Brain (organoid and tissue), 16 donors: ENCODE measurements at places on chromosomes 5 and 9.
A peak's percentile ranks its signal among the peaks of the same experiment; 100 is the strongest.

- DNase-seq, result peak; percentile 36
These were observed 97.8 kb downstream of the STK32A start for GRCh38 chr5:147332658-147333057.

- DNase-seq, result no peak
These were observed 53.9 kb downstream of the CSNK1A1 start for GRCh38 chr5:149497357-149497756.

GRCh38 chr5:53087621-53088121 is 21.9 kb downstream of the MOCS2 start:
- peak; percentile 49 for DNase-seq

- DNase-seq, result no peak
These were observed 26.2 kb downstream of the ASS1 start for GRCh38 chr9:130470950-130471349.

- no peak for DNase-seq
These were observed 62.2 kb downstream of the RANBP17 start for GRCh38 chr5:170923910-170924620.

- no peak for DNase-seq
These were observed 362.9 kb upstream of the ZNF608 start for GRCh38 chr5:125109293-125109692.

- DNase-seq, result no peak
These were observed 48.8 kb downstream of the MVB12B start for GRCh38 chr9:126375386-126375785.

DNA sequence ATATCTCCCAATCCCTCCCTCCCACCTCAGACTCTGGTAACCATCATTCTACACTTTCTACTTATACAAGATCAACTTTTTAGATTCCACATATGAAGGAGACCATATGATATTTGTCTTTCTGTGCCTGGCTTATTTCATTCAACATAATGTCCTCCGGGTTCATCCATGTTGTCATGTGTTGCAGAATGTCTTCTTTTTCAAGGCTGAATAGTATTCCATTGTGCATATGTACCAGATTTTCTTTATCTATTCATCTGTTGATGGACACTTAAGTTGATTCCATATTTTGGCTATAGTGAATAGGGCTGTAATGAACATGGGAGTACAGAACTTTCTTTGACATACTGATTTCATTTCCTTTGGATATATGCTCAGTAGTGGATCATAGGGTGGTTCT is 78.9 kb upstream of the MAP1B start:
- DNase-seq, result no peak

GRCh38 chr5:5665225-5666075 is 243.0 kb downstream of the ICE1 start:
- DNase-seq, result no peak

- no peak for DNase-seq
These were observed 1129.9 kb downstream of the TAF11L14 start for GRCh38 chr5:18764161-18764560.

GRCh38 chr5:6900247-6901227 is 187.3 kb downstream of the TENT4A start:
- DNase-seq, result peak; percentile 58

GRCh38 chr5:141845371-141845851 is 32.8 kb downstream of the PCDH1 start:
- DNase-seq, result peak; percentile 59

DNA sequence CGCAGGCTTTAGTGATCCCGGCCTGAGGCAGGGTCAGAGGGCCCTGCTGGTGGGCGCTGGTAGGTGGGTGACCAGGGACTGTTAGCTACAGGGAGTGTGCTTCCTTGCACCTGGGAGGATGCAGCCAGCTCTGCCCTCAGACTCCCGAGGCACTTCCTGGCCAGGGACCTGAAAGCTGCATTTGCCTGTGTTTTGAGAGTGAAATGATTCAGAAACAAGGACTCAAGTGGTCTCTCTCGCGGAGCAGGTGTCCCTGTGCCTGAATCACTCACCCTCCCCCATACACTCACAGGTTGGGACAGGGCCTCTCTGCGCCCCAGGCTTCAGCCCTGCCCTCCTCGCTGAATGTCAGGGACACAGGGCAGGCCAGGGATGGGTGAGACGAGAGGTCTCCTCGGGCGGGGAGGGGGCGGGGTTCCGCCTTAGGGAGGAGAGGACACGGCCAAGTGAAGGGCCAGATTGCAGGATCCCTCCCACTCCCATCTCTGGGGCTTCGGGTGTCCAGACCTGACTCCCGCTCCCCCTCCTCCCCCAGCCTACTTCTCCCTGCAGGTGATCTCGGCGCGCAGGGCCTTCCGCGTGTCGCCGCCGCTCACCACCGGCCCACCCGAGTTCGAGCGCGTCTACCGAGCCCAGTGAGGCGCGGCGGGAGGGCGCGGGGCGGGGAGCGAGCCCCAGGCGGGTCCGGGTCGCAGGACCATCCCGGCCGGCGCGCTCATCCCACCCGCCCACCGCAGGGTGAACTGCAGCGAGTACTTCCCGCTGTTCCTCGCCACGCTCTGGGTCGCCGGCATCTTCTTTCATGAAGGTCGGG is 1.5 kb downstream of the LTC4S start:
- no peak for DNase-seq

- DNase-seq, result no peak
These were observed 377.9 kb downstream of the PSAT1 start for GRCh38 chr9:78674874-78675273.

- no peak for DNase-seq
These were observed 213.3 kb downstream of the CDK5RAP2 start for GRCh38 chr9:120366644-120367019.

DNA sequence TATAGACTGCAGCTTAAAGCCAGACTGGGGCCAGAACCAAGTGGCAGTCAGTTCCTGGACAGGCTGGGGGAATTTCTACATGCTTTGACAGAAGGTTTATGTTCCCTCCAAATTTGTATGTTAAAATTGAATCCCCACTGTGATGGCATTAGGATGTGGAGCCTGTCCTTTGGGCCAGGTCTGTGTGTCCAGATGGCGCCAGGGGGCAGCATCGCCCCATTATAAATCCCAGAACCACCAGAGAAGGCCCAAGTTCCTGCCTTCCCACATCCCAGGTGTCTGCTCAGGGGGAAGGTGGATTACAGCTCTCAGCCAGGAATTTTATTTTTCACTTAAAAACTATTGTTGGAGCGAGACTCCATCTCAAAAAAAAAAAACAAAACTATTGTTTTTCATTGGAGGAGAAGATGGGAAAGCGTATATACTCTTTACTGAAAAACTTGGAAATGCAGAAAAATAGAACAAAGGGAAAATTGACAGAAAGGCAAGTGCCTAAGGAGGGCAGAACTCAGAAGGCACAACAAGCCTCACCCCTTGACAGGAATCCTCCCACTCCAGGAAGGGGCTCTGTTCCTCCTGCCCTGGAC is 5.0 kb downstream of the IL3 start:
- DNase-seq, result peak; percentile 81

- DNase-seq, result no peak
These were observed 89.4 kb downstream of the ATPSCKMT start for GRCh38 chr5:10160241-10160640.

DNA sequence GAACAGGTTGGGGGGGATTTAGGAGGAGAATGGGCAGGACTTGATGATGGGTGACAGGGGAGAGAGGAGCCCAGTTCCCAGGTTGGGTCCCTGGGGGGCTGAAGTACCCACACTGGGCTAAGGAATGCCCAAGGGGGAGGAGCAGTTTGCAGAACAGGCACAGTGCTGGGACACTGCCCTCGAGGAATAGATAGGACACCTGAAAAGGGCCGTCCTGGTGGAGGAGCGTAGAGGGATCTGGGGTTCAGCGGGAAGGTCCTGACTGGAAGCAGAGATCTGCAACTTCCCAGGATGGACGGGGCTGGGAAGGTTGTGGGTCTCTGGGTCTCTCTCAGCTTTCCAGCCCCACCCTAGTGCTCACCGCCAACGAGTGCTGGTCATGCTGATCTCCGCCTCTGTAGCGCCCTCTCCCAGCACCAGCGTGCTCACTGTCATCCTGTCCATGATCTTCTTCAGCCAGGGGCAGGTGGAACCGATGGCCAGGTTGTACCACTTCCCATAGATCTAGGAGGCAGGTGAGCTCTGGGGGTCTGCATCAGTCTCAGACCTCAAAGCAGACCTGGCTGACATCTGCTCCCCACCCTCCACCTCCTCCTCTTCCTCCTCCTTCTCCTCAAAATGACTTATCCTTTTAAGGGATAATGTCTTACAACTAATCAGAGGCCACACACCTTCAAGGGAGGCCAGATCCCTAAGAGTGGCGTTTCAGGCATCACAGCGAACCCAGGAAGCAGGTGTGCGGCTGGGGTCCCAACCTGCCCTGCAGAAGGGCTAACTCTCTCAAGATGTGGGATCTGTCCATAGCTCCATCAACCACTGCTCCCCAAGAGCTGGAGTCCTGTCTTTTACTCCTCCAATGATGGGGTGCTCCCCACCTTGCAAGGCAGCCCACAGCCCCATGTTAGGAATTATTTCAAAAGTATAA is 1.6 kb downstream of the AMBP start:
- DNase-seq, result no peak

DNA sequence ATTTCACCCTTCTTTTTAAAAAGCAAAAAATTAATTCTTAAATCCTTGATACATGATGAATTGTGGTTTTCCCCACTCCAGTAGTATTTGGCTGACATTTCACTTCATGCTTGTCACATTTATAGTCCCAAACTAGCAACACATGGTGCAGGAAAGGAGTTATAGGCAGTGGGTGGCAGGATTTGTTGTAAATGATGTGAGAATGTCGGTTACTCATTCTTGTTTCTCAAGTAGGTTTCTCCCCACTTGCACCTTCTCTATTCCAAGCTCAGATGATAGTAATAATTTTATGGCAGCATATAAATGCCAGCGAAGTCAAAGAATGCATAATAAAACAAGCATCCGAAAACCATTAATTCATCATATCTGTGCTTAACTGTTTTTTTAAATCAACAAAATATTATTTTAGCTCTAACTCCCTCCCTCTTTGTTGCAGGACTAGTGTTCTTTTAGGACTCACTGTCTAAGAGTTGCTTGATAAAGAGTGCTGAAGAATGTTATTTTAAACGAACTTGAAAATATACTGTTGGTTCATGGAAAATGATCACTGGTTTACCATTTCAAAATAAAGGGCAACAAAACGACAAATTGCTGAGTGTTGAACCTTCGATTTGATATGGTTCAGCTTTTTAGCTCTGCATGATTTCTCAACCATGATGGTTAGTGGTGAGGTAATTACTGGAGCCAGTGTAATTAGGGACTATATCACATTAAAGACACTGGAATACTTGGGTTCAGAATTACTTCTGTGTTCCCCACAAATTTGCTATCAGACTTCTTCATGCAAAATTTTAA is 88.1 kb upstream of the ADAMTSL1 start:
- no peak for DNase-seq

GRCh38 chr9:130042406-130042884 is 544 bp downstream of the FNBP1 start:
- no peak for DNase-seq

- no peak for DNase-seq
These were observed 38.9 kb upstream of the TIFAB start for GRCh38 chr5:135491038-135491551.

GRCh38 chr9:114613087-114613486 is 2.0 kb downstream of the TMEM268 start:
- DNase-seq, result no peak

DNA sequence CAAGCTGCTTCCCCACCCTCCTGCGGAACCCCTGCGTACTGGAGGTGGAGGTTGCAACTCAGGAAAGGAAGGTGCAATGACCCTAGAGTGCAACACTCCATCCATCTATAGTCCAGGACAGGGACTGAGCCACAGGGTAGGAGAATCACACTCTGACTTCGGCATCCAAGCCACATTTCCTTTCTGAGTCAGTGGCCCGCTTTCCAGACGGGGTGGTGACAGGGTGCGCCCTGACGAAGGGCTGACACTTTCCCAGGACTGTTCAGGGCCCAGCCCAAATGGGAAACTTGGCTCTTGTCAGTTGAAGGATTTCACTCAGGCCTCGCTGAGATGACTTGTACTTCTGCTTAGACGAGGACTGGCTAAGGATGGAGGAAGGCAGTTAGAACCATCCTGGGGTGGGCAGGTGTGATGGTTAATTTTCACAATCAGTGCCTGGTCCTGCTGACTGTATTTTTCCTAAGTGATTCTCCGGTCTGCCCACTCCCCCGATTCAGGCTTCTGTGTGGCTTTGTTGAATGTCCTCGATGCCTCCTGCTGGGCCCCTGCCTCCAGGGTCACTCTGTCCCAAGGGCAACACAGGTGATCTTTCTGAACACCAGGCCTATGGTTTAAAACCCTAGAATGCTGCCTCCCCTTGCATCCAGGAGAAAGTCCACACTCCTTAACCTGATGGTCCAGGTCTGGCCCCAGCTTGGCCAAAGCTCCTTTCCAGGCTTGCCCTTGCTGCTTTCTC is 228.1 kb downstream of the FSTL4 start:
- DNase-seq, result no peak

GRCh38 chr9:33198165-33198564 is 31.0 kb upstream of the B4GALT1 start:
- peak; percentile 50 for DNase-seq

DNA sequence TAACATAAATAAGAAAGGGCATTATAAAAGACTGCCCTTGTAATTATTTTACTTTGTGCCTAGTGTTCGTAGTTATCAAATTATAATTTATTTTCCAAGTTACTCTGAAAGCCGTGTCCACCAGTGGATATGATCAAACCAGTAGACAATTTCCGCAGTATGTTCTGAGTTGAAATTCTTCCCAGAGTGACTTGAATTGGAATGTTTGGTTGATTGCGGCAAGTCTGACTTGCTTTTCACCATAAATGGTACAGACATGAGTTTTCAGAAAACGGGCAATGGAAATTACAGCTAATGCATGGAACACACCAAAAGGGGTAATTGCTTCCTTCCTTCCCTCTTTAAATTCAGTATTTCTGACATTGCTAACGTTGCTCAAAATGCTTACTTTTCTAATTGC is 56.6 kb downstream of the CHSY3 start:
- DNase-seq, result no peak

GRCh38 chr5:21672360-21672759 is 1180.8 kb downstream of the CDH12 start:
- DNase-seq, result no peak

GRCh38 chr9:112007575-112008240 is 111.1 kb downstream of the UGCG start:
- DNase-seq, result no peak

- no peak for DNase-seq
These were observed 81.0 kb upstream of the PALM2AKAP2 start for GRCh38 chr9:109699019-109699418.

GRCh38 chr9:630817-631216 is 210.7 kb upstream of the DMRT1 start:
- no peak for DNase-seq

- no peak for DNase-seq
These were observed 39.6 kb upstream of the TRIM36 start for GRCh38 chr5:115209279-115209678.

GRCh38 chr9:38211002-38211401 is 142.0 kb upstream of the SHB start:
- no peak for DNase-seq

- no peak for DNase-seq
These were observed 225.9 kb upstream of the MAP3K1 start for GRCh38 chr5:56589481-56589860.

GRCh38 chr9:99023831-99024230 is 80.1 kb downstream of the COL15A1 start:
- no peak for DNase-seq

GRCh38 chr9:2302606-2303005 is 287.5 kb downstream of the SMARCA2 start:
- no peak for DNase-seq

GRCh38 chr5:39396843-39397242 is 27.9 kb downstream of the DAB2 start:
- no peak for DNase-seq
